Keratinocyte (primary cell): ENCODE measurements at places on chromosomes 11 and 22. TPM values are rescaled to one million over a fixed set of nuclear protein-coding genes. Genes with fewer than 3 reads are reported as not detected.

DNA sequence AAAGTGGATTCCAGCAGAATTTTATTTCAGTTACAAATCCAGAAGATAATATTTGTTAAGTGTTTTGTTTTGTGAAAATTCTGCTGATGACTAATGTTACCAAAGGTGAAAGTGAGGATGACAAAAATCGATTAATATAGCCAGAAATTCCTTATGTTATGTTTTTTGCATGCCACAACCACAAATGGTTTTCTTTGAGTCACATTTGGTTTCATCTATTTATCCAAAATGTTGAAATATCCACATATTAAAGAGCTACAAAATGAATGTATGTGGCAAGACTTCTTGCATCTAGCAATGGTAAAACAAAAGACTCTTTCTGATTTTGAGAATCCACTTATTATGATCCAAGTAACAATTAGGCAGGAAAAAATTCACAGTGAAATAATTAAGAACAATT, 150.1 kb upstream of the LRRC4C start:
- H3K4me1 ChIP-seq, result no peaks in the 10 kb centered on the region
- H3K36me3 ChIP-seq, result no peaks in the 10 kb centered on the region
- no peak for DNase-seq
- H3K27ac ChIP-seq, result no peak overlapping the region
- H3K27me3 ChIP-seq, result no peaks in the 10 kb centered on the region
- H3K4me3 ChIP-seq, result no peak overlapping the region

DNA sequence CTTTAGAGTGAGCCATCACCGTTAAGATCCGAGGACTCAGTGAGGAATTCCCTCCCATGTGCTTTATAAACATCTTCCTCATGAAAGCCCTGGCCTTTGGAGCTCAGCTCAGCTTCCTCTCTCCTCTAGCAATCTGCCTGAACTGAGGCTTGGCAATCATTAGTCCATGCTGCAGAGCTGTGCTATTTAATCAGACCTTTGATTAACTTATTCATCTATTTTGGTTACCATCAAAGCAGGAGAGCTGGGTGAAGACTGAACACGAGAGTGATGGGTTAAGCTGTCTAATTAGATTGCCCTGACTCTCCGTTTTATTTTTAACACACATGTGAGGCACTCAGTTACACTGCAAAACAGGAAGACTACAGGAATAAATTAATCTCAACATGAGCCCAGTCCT, 351.3 kb downstream of the LARGE1 start:
- no peak for DNase-seq
- H3K4me3 ChIP-seq, result no peak overlapping the region
- no peaks in the 10 kb centered on the region for H3K27me3 ChIP-seq
- no peaks in the 10 kb centered on the region for H3K36me3 ChIP-seq

- no peaks in the 10 kb centered on the region for H3K36me3 ChIP-seq
- DNase-seq, result no peak
- no peaks in the 10 kb centered on the region for H3K27me3 ChIP-seq
- no peak overlapping the region for H3K4me3 ChIP-seq
- H3K27ac ChIP-seq, result no peak overlapping the region
These were observed 16.1 kb downstream of the LRP5 start for GRCh38 chr11:68328374-68329091.

- H3K27ac ChIP-seq, result no peak overlapping the region
- DNase-seq, result no peak
- H3K4me1 ChIP-seq, result peaks cover 13% of the 10 kb centered on the region
- H3K4me3 ChIP-seq, result no peak overlapping the region
- no peaks in the 10 kb centered on the region for H3K27me3 ChIP-seq
These were observed 2.9 kb downstream of the QSER1 start for GRCh38 chr11:32895471-32895870.

ELFN2 gene
- polyA plus RNA-seq, result 0.13 to 0.28 TPM (median 0.19 TPM) in 3 replicates

DNA sequence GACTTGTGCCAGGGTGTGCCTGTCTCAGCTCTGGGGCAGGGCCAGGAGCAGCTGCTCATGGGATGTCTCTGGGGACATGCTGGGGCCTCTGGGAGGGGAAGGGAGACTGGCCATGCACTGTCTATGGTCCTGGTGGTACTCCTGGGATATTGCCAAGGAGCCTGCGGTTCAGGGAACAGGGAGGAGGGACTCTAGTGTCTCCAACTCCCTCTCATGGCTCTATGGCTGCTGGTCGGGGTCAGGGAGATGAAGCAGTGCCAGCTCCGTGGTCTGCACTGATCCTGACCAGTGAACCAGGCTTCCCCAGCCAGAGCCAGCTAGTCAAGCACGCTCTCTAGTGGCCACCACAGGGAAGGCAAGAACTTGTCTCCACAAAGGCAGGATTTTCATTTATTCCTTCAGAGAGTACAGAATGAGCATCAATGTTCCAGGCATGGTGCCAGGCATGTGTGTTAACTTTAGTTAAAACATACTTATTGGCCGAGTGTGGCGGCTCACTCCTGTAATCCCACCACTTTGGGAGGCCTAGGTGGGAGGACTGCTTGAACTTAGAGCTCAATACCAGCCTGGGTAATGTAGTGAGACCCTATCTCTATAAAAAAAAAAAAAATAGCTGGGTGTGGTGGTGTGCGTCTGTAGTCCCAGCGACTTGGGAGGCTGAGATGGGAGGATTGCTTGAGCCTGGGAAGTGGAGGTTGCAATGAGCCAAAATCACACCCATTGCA, 2.5 kb upstream of the BEST1 start:
- H3K36me3 ChIP-seq, result no peaks in the 10 kb centered on the region
- no peaks in the 10 kb centered on the region for H3K27me3 ChIP-seq
- DNase-seq, result no peak

DNA sequence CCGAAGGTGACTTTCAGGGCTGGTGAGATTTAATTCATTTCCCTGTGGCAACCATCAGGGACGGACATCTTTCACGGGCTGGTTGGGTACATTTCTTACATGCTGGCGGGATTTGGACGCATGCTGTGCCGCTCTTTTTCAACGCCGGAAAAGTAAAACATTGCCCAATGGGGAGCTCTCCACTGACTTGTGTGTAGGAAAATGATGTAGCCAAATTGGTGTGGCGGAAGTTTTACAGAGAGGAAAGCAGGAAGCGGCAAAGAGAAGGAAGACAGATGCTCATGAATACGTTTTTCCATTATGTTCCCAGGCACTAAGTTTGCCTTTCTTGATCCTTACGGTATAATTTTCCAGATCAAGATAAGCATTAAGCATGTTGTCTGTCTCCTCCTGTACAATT, 375.8 kb downstream of the NTM start:
- no peaks in the 10 kb centered on the region for H3K4me1 ChIP-seq
- no peaks in the 10 kb centered on the region for H3K27me3 ChIP-seq
- DNase-seq, result no peak
- H3K4me3 ChIP-seq, result no peak overlapping the region
- no peak overlapping the region for H3K27ac ChIP-seq
- no peaks in the 10 kb centered on the region for H3K36me3 ChIP-seq

DNA sequence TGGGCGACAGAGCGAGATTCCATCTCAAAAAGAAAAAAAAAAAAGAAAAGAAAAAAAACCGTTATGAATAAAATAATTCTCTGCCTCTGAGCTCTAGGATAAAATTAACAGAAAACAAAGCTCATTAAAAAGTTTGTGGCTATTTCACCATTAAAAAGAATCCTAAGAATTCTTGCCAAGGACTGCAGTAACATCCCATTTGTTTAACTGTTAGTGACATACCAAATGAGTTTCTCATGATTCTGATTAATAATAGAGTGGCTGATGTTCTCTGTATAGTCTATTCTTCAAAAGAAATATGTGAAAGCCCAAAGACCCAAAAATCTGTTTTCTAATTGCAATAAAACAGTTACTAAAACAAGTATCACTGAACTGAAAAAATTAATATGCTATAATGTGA, 19.7 kb downstream of the CLNS1A start:
- peaks cover 13% of the 10 kb centered on the region for H3K36me3 ChIP-seq
- H3K27ac ChIP-seq, result no peak overlapping the region
